ENCODE measurements at places on chromosomes 2 and 18.

DNA sequence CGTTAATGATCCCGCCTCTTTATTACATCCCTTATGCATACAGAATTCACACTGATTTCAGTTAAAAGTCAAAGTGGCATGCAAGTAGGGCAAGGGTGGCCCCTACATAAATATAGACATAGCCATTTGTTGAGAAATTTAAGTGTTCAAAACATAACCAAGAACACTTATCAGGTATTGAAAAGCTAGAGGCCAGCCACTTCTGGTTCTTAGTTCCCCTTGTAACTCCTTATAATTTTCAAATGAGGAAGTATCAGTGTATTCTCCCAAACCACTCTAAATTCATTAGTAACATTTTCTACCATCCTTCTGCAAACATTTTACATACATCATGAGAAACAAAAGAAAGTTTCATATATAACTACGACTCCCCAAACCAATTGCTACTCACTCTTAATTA, 5.8 kb upstream of the ARL5A start:
- DNase-seq, result no peak

GRCh38 chr2:222668494-222669154, 2.8 kb upstream of the MOGAT1 start:
- DNase-seq, result no peak

DNA sequence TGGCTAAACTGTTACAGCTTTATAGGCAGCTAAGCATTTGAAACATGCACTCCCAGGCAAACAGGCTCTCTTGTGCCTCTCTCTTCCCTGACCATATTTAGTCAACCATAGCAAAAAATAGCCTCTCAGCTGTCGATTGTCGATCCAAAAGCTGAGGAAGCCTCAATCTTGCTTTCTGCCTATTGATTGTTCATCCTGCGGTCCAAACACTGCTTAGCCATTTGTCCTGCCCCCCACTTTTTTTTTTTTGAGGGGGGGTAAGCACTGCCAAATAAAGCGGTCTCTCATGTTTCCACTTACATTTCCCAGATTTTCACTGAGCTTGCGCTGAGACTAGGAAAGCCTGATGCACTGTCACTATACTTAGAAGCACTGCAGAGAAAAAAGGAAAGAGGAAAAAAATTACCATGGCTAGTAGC, 90.8 kb downstream of the MIB1 start:
- no peak for DNase-seq

DNA sequence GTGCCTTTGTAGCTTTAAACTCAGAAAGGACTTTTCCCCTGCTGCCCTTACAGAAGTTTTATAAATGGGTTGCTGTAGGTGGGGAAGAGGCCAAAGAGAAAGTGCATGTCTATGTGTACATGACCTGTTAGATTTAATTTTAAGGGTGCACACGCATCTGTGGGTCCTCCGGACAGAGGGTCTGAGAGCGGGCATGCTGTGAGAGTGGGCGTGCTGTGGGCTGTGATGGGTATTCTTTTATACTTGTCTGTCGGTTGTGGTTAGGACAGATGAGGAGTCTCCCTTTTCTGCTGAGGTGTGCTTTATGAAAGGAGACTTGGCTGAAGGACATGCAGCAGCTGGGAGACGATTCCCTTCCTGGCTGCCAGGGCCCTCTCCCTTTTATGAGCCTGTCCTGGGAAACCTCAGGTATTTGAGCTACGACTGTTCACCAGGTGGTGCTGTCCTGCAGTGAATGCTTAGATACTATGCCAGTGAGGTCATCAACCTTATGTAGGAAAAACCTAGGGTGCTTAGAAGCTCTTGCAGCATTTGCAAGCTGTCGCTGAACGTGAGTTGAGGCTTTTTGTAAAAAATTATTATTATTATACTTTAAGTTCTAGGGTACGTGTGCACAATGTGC, 67.5 kb downstream of the TANC1 start:
- no peak for DNase-seq
